ENCODE measurements at places on chromosomes 16 and 17. TPM values are rescaled to one million over a fixed set of nuclear protein-coding genes. Genes with fewer than 3 reads are reported as not detected.

DNA sequence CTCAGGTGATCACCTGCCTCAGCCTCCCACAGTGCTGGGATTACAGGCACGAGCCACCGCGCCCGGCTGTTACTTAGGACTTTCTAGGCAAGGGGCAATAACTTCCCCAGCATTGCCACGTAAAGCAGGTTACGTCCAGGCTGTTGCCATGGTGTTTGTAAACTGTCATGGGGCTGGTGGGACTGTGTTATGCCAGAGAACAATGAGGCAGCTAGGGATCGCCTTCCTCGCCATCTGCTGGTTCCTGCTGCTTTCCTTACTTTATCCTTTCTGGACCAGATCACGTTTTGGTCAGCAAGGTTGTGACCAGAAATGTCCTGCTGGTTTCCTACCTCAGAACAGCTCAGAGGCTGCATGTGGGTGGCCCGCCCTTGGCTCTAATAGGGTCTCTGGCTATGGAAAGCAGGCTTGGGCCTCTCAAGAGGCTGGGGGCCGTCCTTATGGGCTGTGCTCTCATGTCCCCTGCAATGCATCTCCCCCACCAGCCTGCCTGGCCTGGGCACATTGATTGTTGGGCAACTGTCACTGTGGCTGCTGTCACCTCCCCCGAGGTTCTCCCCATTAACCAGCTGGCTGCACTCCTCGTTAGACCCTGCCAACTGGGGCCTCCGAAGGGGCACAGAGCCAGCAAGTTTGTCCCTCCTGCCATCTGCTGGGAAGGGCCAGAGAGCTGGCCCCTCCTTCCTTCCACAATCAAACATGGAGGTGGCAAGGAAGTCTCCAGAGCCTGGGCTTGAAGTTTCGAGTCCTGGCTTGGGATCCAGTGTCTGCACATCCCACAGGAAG is 28.2 kb upstream of the ZC3H18 start:
- no peak overlapping the region for H3K4me3 ChIP-seq
- DNase-seq = no peak
- H3K4me1 ChIP-seq = peaks cover 4% of the 10 kb centered on the region
- no peaks in the 10 kb centered on the region for H3K27me3 ChIP-seq

- H3K27ac ChIP-seq = no peak overlapping the region
- no peak overlapping the region for H3K4me3 ChIP-seq
- peaks cover 6% of the 10 kb centered on the region for H3K27me3 ChIP-seq
- peak; percentile 82 for DNase-seq
These were observed 402.1 kb downstream of the SEC14L1 start for GRCh38 chr17:77542551-77543490.

- H3K4me1 ChIP-seq = peaks cover 30% of the 10 kb centered on the region
- no peak for DNase-seq
- H3K27me3 ChIP-seq = no peaks in the 10 kb centered on the region
- peak overlapping the region; percentile 75 for H3K27ac ChIP-seq
These were observed 5.5 kb upstream of the ACSF2 start for GRCh38 chr17:50420419-50421112.

GRCh38 chr16:47925811-47926460 is 229.9 kb downstream of the ABCC12 start:
- no peak overlapping the region for H3K27ac ChIP-seq
- H3K27me3 ChIP-seq = no peaks in the 10 kb centered on the region
- no peaks in the 10 kb centered on the region for H3K4me1 ChIP-seq

DNA sequence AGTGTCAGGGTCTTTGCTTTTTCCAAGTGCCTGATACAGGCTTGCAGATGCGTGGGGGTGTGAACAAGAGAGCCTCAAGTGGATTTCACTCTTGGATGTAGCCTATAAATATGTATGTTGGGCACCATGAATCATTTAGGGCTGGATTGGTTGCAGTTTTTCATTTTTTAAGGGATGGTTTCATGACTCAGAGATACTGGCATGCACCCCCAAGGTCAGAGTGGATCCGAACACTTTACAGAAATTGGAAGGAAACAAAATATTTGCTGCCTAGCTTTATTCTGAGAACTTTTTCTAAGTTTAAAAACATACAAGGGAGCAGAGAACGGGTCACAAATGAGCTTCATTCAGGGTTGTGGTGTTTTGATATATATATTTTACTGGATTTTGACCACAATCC is 436.8 kb upstream of the ERCC4 start:
- no peak overlapping the region for H3K27ac ChIP-seq
- no peaks in the 10 kb centered on the region for H3K27me3 ChIP-seq
- H3K4me1 ChIP-seq = no peaks in the 10 kb centered on the region
- no peaks in the 10 kb centered on the region for H3K36me3 ChIP-seq
- no peak overlapping the region for H3K4me3 ChIP-seq
- DNase-seq = no peak

GRCh38 chr16:56108056-56108471 is 83.2 kb upstream of the GNAO1 start:
- no peak overlapping the region for H3K27ac ChIP-seq
- H3K36me3 ChIP-seq = no peaks in the 10 kb centered on the region
- DNase-seq = no peak
- H3K27me3 ChIP-seq = no peaks in the 10 kb centered on the region

GRCh38 chr17:75135452-75135851 is 3.9 kb upstream of the NT5C start:
- peak; percentile 52 for DNase-seq
- H3K4me3 ChIP-seq = no peak overlapping the region
- peaks cover 9% of the 10 kb centered on the region for H3K4me1 ChIP-seq

- H3K36me3 ChIP-seq = no peaks in the 10 kb centered on the region
- no peak for DNase-seq
- H3K27ac ChIP-seq = no peak overlapping the region
- no peaks in the 10 kb centered on the region for H3K27me3 ChIP-seq
These were observed 867.3 kb upstream of the GOT2 start for GRCh38 chr16:59601452-59601851.

GRCh38 chr17:31401456-31402254 is 10.2 kb downstream of the RAB11FIP4 start:
- H3K4me1 ChIP-seq = no peaks in the 10 kb centered on the region
- H3K36me3 ChIP-seq = no peaks in the 10 kb centered on the region
- DNase-seq = peak; percentile 43

- peaks cover 7% of the 10 kb centered on the region for H3K4me1 ChIP-seq
- H3K27ac ChIP-seq = no peak overlapping the region
These were observed 15.6 kb downstream of the COL1A1 start for GRCh38 chr17:50185631-50186471.

GRCh38 chr16:66888647-66889615 is 8.6 kb downstream of the PDP2 start:
- H3K4me3 ChIP-seq = no peak overlapping the region
- H3K27ac ChIP-seq = no peak overlapping the region
- H3K27me3 ChIP-seq = no peaks in the 10 kb centered on the region
- peaks cover 20% of the 10 kb centered on the region for H3K36me3 ChIP-seq
- H3K4me1 ChIP-seq = no peaks in the 10 kb centered on the region

DNA sequence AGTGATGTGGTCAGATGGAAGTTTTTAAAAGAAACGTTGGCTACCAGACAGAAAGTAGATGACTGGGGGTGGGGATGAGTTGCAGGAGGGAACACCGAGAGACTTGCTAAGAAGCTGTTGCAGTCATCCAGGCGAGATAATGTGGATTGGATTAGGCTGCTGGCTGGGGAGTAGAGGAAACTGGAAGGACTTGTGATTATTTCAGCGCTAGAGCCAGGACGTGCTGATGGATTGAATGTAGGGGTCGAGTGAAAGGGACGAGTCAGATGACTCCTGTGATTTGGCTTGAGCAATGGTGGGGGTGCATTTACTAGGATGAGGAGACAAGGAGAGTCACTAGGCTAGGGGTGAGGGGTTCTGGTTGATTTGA is 88.5 kb downstream of the CLEC16A start:
- H3K4me1 ChIP-seq = no peaks in the 10 kb centered on the region
- H3K27me3 ChIP-seq = no peaks in the 10 kb centered on the region
- peaks cover 100% of the 10 kb centered on the region for H3K36me3 ChIP-seq

DNA sequence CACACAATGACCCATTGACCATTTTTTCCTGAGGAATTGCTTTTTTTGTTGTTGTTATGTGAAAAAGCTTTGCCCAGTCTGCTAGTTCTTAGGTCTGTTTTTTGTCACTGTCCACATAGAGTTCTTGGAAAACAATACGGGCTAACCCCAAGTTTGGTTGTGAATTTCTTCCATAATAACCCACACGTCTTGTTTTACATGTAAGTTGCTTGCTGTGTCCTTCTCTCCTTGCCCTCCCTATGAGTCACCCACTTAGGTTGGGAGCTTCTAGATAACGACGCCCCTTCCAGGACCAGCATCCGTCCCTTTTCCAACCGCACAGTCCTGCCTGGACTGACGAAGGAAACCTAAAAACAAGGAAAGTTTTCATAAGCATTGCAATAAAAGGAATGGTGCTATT is 175.3 kb upstream of the HS3ST3A1 start:
- no peak for DNase-seq
- no peak overlapping the region for H3K27ac ChIP-seq

DNA sequence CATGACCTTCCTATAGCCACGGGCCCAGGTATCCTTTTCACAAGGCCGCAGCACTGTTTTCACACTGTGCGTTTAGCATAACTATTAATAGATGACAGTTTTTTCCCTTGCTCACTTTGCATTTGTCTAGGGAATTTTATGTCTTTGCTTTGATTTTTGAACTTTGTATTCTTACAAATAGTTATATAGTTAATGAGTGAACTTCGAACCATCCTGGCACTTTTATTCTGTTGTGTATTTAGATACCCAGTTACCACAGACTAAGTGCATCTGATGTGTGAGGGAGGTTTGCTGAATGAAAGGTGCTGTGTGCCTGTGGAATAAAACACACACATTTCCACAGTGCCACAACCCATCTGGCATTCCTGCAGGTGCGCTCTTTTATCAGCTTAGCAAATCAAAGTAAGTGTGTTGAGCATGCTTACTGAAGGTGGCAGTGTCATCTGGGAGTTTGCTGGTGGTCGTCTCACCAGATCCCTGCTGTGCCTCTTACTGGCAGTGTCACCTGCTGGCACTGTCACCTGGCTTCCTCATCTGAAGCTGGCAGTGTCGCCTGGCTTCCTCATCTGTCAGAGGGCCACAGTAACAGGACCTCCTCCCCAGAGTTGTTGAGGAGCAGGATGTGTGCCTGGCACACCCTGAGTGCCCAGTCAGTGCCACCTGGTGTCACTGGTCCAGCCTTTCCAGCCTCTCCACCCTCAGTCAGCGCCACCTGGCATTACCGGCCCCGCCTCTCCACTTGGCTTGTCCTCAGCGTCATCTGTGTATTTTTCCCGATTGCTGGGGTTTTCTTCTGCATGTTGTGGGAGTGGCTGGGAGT is 37.6 kb downstream of the USP10 start:
- H3K27me3 ChIP-seq = no peaks in the 10 kb centered on the region
- peaks cover 71% of the 10 kb centered on the region for H3K4me1 ChIP-seq
- no peak for DNase-seq
- no peak overlapping the region for H3K4me3 ChIP-seq
- H3K36me3 ChIP-seq = peaks cover 7% of the 10 kb centered on the region

DNA sequence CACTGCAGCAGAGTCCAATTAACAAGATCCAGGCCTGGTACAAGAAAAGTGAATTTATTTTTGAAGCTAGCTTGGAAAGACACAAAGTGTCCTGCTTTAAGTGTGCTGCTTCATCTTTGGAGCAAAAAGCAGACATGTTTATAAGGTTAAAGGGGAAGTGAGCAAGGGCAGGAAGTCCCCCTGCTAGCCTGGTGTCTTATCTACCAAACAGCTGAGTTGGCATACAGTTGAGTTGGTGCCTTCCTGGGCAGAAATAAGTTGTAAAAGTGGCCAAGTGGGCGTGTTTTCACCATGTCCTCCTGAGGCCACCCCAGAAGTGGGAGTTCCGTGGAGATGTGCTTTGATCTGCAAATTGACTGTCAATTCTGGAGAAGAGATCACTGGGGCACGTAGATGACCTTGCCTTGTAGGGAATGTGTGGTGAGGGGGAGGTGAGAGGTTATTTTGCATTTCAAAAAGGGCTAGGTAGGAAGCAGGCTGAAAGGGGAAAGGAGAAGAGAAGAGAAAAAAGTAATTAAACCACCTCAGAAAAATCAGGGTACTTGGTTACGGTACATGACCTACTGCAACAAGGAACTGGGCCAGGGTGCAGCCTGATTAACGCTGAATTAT is 38.3 kb upstream of the HSBP1 start:
- no peaks in the 10 kb centered on the region for H3K27me3 ChIP-seq
- H3K4me3 ChIP-seq = no peak overlapping the region
- H3K4me1 ChIP-seq = peaks cover 14% of the 10 kb centered on the region
- no peaks in the 10 kb centered on the region for H3K36me3 ChIP-seq
- peak overlapping the region; percentile 23 for H3K27ac ChIP-seq
- DNase-seq = no peak

GRCh38 chr16:12000032-12000431 is 23.5 kb downstream of the SNX29 start:
- H3K4me3 ChIP-seq = no peak overlapping the region
- DNase-seq = no peak

GRCh38 chr16:57358527-57359095 is at the start of gene CCL22:
TSS of gene CCL22 (plus strand) at chr16:57358783. CDS start at chr16:57358817, 34 bp downstream.
- no peaks in the 10 kb centered on the region for H3K27me3 ChIP-seq
- H3K4me1 ChIP-seq = no peaks in the 10 kb centered on the region
- H3K4me3 ChIP-seq = no peak within 1 kb of the TSS

GRCh38 chr17:273981-274832 is 78.4 kb downstream of the RPH3AL start:
- H3K27ac ChIP-seq = no peak overlapping the region
- no peaks in the 10 kb centered on the region for H3K27me3 ChIP-seq
- peaks cover 4% of the 10 kb centered on the region for H3K4me1 ChIP-seq
- H3K36me3 ChIP-seq = no peaks in the 10 kb centered on the region
- peak; percentile 54 for DNase-seq

DNA sequence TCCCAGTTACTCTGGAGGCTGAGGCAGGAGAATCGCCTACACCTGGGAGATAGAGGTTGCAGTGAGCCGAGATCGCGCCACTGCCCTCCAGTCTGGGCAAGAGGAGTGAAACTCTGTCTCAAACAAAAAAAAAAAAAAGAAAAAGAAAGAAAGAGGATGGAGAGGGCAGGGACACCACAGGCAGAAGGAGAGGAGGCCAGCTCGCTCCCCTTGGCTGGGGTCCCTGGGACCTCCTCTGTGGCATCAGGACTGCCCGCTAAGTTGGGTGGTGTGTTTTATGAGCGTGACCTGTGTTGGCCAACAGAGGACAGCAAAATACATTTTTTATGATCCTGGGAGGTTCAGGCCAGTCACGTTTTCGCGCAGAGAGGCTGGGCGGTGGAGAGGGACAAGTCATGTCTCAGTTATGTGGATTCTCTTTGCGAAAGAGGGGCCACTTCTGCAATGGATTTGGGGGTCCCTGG is 229.6 kb downstream of the MRTFB start:
- H3K4me1 ChIP-seq = no peaks in the 10 kb centered on the region
- DNase-seq = peak; percentile 79
- no peaks in the 10 kb centered on the region for H3K36me3 ChIP-seq

PRSS36 gene
- polyA plus RNA-seq = 2.0 TPM

YPEL2 gene
- polyA plus RNA-seq = 9.0 TPM

KRTAP4-3 gene
- not detected for polyA plus RNA-seq

ABI3 gene
- polyA plus RNA-seq = 51.3 TPM

PDILT gene
- not detected for polyA plus RNA-seq

ICAM2 gene
- 79.2 TPM for polyA plus RNA-seq

LHX1 gene
- not detected for polyA plus RNA-seq

OR2C1 gene
- 0.22 TPM for polyA plus RNA-seq

SMPD3 gene
- 0.86 TPM for polyA plus RNA-seq

Measured in spleen (tissue), 13 donors.